ENCODE measurements at places on chromosomes 4 and X. TPM values are rescaled to one million over a fixed set of nuclear protein-coding genes. Genes with fewer than 3 reads are reported as not detected.

The FRG2 gene
- total RNA-seq = not detected

The DGAT2L6 gene
- not detected for total RNA-seq

GRCh38 chr4:80255329-80256095, 11.0 kb upstream of the FGF5 start:
- DNase-seq = no peak

GRCh38 chr4:140131675-140132229, 22.2 kb downstream of the MAML3 start:
- DNase-seq = no peak

GRCh38 chrX:138683600-138683999, 27.9 kb downstream of the FGF13 start:
- DNase-seq = no peak
